ENCODE measurements at places on chromosomes 2 and 18. TPM values are rescaled to one million over a fixed set of nuclear protein-coding genes. Genes with fewer than 3 reads are reported as not detected.

- no peak for DNase-seq
- peaks cover 30% of the 10 kb centered on the region for H3K4me1 ChIP-seq
- peak overlapping the region; percentile 13 for H3K27ac ChIP-seq
- H3K4me3 ChIP-seq = peak overlapping the region; percentile 2
- peaks cover 21% of the 10 kb centered on the region for H3K36me3 ChIP-seq
- peaks cover 11% of the 10 kb centered on the region for H3K27me3 ChIP-seq
Observed at GRCh38 chr2:237630216-237631000, 3.0 kb downstream of the LRRFIP1 start.

GRCh38 chr2:170929686-170930050 lies 615 bp downstream of the GORASP2 start:
- H3K4me3 ChIP-seq = peak overlapping the region; percentile 86
- no peaks in the 10 kb centered on the region for H3K27me3 ChIP-seq
- DNase-seq = peak; percentile 53
- peaks cover 1% of the 10 kb centered on the region for H3K36me3 ChIP-seq
- H3K4me1 ChIP-seq = peaks cover 29% of the 10 kb centered on the region
- H3K27ac ChIP-seq = peak overlapping the region; percentile 98

DNA sequence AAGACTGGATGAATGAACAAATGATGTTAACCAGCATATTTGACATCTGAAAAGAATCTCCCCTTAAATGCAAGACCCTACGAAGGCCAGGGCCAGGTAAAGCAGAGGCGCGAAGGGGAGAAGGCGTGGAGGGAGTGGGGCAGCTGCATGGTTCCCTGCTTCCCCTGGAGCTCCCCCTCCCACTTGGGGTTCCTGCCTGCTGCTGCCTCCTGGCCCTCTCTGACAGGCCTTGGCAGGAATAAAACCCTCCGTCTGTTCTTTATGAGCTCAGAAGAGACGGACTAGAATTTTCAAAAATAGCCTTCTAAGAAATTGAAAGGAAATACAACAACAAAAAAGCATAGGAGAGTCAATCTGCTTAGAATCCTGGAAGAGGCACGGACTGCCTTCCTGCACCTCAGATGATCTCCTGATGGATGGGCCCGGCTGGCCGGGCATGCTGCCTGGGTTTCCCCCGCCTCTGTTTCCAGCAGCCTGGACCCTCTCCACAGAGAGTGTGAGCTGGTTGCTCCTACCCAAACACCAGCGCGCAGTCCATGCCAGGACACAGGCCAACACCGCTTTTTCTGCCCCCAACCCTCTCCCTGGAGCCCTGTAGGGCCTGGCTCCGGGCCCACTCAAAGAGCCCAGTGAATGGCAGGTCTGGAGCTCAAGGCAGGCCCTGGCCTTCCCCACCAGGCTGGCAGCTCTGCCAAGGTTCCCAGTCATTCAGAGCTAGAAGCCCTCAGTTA lies 23.9 kb downstream of the CFAP65 start:
- H3K36me3 ChIP-seq = no peaks in the 10 kb centered on the region
- no peak overlapping the region for H3K4me3 ChIP-seq
- H3K27me3 ChIP-seq = peaks cover 61% of the 10 kb centered on the region
- H3K27ac ChIP-seq = no peak overlapping the region

GRCh38 chr2:158154596-158154995 lies 52.9 kb downstream of the UPP2 start:
- H3K36me3 ChIP-seq = no peaks in the 10 kb centered on the region
- peaks cover 2% of the 10 kb centered on the region for H3K4me1 ChIP-seq
- H3K27ac ChIP-seq = no peak overlapping the region
- no peaks in the 10 kb centered on the region for H3K27me3 ChIP-seq
- DNase-seq = no peak
- H3K4me3 ChIP-seq = no peak overlapping the region

DNA sequence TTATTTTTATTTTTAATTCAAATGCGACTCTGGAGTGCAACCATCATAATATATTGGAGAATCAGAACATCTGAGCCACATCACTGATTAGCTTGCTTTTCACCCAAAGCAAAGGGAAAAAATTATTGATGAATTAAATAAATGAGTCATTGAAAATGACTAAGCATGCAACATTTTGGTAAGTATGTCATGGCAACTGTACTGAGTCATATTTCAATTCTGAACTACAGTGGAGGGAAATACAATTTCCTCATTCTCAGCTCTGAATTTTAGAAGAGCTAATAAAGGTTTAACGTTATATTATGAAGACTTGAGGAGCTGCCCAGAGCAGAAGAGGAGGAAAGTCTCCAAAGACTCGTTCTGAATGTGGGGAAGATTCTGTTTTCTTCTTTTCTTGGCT lies 89.6 kb upstream of the CCDC68 start:
- no peak for DNase-seq
- no peak overlapping the region for H3K4me3 ChIP-seq
- no peaks in the 10 kb centered on the region for H3K4me1 ChIP-seq
- H3K27me3 ChIP-seq = no peaks in the 10 kb centered on the region
- no peaks in the 10 kb centered on the region for H3K36me3 ChIP-seq

- peaks cover 60% of the 10 kb centered on the region for H3K4me1 ChIP-seq
- H3K4me3 ChIP-seq = no peak overlapping the region
- H3K27ac ChIP-seq = peak overlapping the region; percentile 94
- peaks cover 10% of the 10 kb centered on the region for H3K36me3 ChIP-seq
- no peak for DNase-seq
Observed at GRCh38 chr2:149064365-149064841, 25.9 kb downstream of the LYPD6B start.

- no peak overlapping the region for H3K4me3 ChIP-seq
- H3K36me3 ChIP-seq = no peaks in the 10 kb centered on the region
- peaks cover 5% of the 10 kb centered on the region for H3K4me1 ChIP-seq
- DNase-seq = no peak
- H3K27ac ChIP-seq = no peak overlapping the region
- peaks cover 4% of the 10 kb centered on the region for H3K27me3 ChIP-seq
Observed at GRCh38 chr2:23019476-23019875, 365.5 kb upstream of the KLHL29 start.

Gene HMSD
- total RNA-seq = 5.5 TPM

Gene LCT
- total RNA-seq = 0.19 TPM

Gene CD302
- total RNA-seq = 3.9 TPM

Gene LRATD1
- 177 TPM for total RNA-seq

All from progenitor cell of endocrine pancreas (in vitro differentiated cells).